Heart right ventricle (tissue), 16 donors: ENCODE measurements at places on chromosomes 4 and X. TPM values are rescaled to one million over a fixed set of nuclear protein-coding genes. Genes with fewer than 3 reads are reported as not detected.

Gene SSX4B
- not detected for polyA plus RNA-seq

GRCh38 chr4:152935143-152935542, 980 bp upstream of the FHDC1 start:
- no peak for DNase-seq

DNA sequence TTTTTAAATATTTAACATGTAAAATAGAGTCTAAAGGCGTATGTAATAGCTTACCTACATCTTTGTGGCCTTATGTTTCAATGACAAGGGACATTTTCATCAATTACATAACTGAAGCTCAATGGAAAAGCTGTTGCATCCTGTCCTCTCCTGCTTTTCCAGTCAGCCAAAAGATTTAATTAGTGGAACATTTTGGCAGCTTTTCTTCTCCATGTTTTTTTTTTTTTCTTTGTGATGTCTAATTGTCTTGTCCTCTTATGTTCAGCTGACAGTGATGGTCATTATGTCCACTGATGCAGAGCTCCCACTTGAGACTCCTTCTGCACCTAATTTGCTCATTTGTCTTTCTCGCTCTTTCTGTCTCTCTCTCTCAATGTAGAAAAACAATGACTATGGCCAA, 422.2 kb downstream of the GABRG1 start:
- DNase-seq: no peak

Gene CPZ
- polyA plus RNA-seq: 0.70 TPM

- DNase-seq: no peak
Observed at GRCh38 chr4:175109933-175110332, 191.8 kb downstream of the ADAM29 start.
